Activated naive CD8-positive, alpha-beta T cell treated with anti-CD3 and anti-CD28 coated beads, Interleukin-2, amount 10 ng/mL, durations not matched to agents 7 days and 5 days (primary cell): ENCODE measurements at places on chromosomes 2 and 18. TPM values are rescaled to one million over a fixed set of nuclear protein-coding genes. Genes with fewer than 3 reads are reported as not detected.

DNA sequence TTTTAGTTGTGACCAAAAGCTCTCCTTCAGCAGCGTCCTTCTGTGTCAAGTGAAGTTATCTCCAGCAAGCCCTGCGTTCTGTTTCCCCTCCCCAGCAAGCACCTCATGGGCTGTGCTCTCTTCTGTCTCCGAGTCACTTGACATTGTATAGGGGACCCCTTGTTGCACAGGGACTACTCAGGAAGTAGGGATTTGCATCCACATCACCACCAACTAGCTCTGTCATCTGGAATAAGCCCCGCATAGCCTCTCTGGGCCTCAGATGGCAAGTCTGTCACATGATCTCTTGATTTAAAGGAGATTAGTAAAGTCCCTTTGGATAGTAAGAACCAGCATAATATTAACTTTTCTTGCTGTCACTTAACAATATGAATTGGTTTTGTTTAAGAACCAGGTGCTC, 32.0 kb upstream of the STPG4 start:
- no peak for DNase-seq
- H3K4me1 ChIP-seq: peaks cover 2% of the 10 kb centered on the region
- H3K36me3 ChIP-seq: no peaks in the 10 kb centered on the region

DNA sequence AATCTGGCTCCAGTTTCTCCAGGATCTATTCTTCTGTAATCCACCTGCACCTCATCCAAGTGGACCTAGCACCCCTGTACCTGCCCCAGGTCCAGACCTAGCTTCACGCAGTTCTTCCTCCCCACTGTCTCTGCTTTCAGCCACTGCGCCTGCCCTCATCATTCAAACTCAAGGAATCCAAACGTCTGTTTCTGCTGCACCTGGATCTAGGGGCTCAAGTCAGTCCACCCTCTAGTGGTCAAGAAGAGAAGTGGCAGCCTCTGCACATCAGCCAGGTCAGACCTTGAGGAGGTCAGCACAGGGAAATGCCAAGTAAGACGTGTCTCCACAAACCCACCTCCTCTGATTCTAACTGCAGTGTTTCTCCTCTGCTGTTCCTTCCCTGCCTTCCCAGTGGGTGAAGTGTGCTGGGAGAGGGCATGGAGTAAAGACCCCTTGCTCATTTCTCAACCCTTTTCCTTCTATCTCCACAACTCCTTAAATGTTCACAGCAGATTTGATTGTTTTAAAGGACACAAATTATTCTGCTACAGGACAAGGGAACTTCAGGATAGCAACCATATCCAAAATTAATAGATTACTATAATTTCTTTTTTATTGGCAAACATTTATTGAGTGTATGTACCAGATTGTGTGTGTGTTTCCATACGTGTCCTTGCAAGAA, 8.6 kb upstream of the RNF152 start:
- H3K27me3 ChIP-seq: peaks cover 47% of the 10 kb centered on the region
- H3K27ac ChIP-seq: no peak overlapping the region
- H3K4me3 ChIP-seq: no peak overlapping the region
- no peaks in the 10 kb centered on the region for H3K4me1 ChIP-seq
- DNase-seq: peak; percentile 34

DNA sequence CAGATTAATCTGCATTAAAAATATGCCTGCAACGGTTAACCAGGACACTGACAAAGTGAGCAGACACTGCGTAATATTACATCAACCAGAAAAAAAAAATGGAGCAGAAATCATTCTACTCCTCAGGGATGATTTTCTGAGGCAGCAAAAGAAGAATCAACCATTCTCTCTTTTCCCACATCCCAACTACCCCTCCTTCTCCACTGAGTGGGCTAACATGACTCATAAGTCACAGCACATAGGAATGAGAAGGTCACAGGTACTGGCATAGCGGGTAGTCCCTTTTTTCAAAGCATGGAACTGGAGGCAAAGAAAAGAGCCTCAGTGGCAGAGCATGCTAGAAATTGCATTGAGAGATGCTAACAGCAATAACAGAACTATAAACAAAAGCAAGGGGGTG, 54.3 kb upstream of the TSPYL6 start:
- H3K4me1 ChIP-seq: no peaks in the 10 kb centered on the region
- H3K27me3 ChIP-seq: peaks cover 5% of the 10 kb centered on the region
- no peak for DNase-seq
- H3K36me3 ChIP-seq: no peaks in the 10 kb centered on the region

GRCh38 chr2:107215401-107216350, 329.7 kb upstream of the ST6GAL2 start:
- no peak overlapping the region for H3K4me3 ChIP-seq
- no peaks in the 10 kb centered on the region for H3K4me1 ChIP-seq
- H3K27ac ChIP-seq: no peak overlapping the region
- no peaks in the 10 kb centered on the region for H3K27me3 ChIP-seq
- H3K36me3 ChIP-seq: no peaks in the 10 kb centered on the region

GRCh38 chr2:240322231-240322955, 113.1 kb upstream of the GPC1 start:
- DNase-seq: no peak
- H3K36me3 ChIP-seq: no peaks in the 10 kb centered on the region
- no peak overlapping the region for H3K27ac ChIP-seq
- H3K27me3 ChIP-seq: peaks cover 4% of the 10 kb centered on the region

DNA sequence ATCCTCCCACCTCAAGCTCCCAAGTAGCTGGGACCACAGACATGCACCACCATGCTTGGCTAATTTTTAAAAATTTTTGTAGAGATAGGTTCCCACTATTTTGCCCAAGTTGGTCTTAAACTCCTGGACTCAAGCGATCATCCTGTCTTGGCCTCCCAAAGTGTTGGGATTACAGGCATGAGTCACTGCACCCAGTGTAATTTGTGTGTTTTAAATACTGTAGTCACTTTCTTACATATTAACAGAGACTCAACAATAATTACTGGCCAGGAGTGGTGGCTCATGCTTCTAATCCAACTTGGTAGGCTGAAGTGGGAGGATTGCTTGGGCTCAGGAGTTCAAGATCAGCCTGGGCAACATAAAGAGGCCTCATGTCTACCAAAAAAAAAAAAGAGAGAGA, 293.0 kb downstream of the RDH14 start:
- H3K27ac ChIP-seq: no peak overlapping the region
- H3K4me1 ChIP-seq: no peaks in the 10 kb centered on the region
- DNase-seq: no peak
- H3K4me3 ChIP-seq: no peak overlapping the region
- no peaks in the 10 kb centered on the region for H3K27me3 ChIP-seq
- H3K36me3 ChIP-seq: no peaks in the 10 kb centered on the region

- H3K4me3 ChIP-seq: no peak overlapping the region
- H3K27me3 ChIP-seq: no peaks in the 10 kb centered on the region
- H3K4me1 ChIP-seq: peaks cover 4% of the 10 kb centered on the region
- no peak overlapping the region for H3K27ac ChIP-seq
- H3K36me3 ChIP-seq: peaks cover 27% of the 10 kb centered on the region
- no peak for DNase-seq
Measured at GRCh38 chr2:60899892-60900249, 18.5 kb downstream of the REL start.

DNA sequence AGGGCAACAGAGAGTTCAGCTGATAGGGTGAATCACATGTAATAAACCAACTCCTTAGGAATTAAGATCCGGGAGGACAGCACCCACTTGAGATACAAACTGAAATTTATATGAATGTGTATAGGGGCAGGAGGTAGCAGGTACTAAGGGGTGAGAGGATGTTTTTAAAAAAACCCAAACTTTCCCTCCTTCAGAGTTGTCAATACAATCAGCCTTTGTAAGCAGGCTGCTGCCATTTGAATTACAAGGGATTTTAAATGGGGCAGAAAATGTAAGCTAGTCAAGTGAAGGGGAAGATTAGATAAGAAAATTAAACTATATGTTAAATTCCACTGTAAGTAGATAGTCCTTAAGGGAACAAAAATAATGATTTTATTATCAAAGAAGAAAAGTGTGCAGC, 1239.7 kb upstream of the CELF4 start:
- H3K27me3 ChIP-seq: no peaks in the 10 kb centered on the region
- H3K27ac ChIP-seq: no peak overlapping the region
- DNase-seq: no peak

- H3K27ac ChIP-seq: no peak overlapping the region
- no peak for DNase-seq
- no peaks in the 10 kb centered on the region for H3K36me3 ChIP-seq
- no peak overlapping the region for H3K4me3 ChIP-seq
- H3K27me3 ChIP-seq: no peaks in the 10 kb centered on the region
- no peaks in the 10 kb centered on the region for H3K4me1 ChIP-seq
Measured at GRCh38 chr2:17258861-17259260, 259.4 kb downstream of the RAD51AP2 start.

DNA sequence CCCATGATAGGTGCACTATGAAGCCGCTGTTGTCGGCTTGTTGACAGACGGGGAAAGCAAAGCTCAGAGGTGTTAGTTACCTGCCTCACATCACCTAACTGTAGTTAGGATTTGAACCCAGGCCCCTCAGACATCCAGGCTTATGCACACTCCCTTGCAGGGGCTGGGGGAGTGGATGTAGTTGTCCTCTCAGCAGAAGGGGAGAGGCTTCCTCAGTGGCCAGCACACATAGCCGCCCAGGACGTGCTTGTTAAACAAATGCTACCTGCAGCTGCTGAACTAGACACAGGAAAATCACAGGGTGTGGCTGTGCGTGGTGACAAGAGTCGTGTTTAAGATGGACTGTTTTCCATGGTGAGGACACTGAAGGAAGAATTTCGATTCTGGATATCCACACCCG, 39.2 kb downstream of the GREB1 start:
- H3K4me1 ChIP-seq: peaks cover 1% of the 10 kb centered on the region
- H3K4me3 ChIP-seq: no peak overlapping the region
- H3K27me3 ChIP-seq: peaks cover 7% of the 10 kb centered on the region
- H3K27ac ChIP-seq: no peak overlapping the region

- no peak for DNase-seq
- H3K27ac ChIP-seq: peak overlapping the region; percentile 96
- peaks cover 35% of the 10 kb centered on the region for H3K4me1 ChIP-seq
- H3K4me3 ChIP-seq: peak overlapping the region; percentile 65
- H3K36me3 ChIP-seq: peaks cover 46% of the 10 kb centered on the region
Measured at GRCh38 chr18:32049393-32050171, 31.0 kb downstream of the RNF125 start.

Gene HMSD
- not detected for total RNA-seq

Gene TMEFF2
- not detected for total RNA-seq

Gene SPHKAP
- not detected for total RNA-seq

Gene TLX2
- total RNA-seq: 0.88 TPM

Gene ZAP70
- 350 TPM for total RNA-seq

Gene NYAP2
- total RNA-seq: not detected

Gene LHCGR
- total RNA-seq: not detected

Gene ZNF521
- total RNA-seq: not detected

Gene ERICH2
- total RNA-seq: not detected

Gene THSD7B
- not detected for total RNA-seq
